NCI-H1694 (cell line): ENCODE measurements at places on chromosomes 4 and X.

GRCh38 chr4:10694828-10695209 lies 10.3 kb upstream of the CLNK start:
- DNase-seq: no peak

DNA sequence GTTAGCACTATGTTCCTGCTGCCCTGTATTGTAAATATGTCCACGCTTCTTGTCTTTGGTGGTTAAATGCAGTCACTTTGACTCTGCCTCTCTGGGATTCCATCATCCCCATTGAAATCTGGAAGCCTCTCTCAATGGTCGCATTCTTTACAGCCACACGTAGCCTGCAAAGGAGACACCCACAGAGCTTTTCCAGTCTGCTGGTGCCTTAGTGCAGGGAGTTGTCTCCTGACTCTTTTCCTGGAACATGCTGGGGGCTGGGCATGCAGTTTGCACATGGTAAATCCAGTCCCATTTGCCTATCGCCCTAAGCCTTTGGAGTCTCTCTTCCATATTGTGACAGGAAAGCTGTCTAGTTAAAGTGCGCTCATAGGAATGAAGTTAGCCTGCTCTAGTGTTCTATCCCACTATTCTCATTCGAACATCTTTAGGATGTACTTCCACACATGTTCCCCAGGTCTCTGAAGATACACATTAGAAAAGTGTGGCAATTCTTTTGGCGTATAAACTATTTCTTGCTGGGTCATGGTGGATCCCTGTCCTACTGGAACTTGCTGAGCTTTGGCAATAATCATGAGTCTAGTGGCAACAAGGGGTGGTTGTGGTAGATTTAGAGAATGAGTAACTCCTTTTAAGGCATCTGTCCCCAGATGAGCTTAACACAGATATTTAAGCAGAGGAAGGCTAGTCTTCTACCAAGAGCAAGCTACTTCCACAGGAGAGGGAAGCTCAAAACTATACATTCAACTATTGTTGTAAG lies 33.7 kb downstream of the COQ2 start:
- no peak for DNase-seq

GRCh38 chrX:17471121-17471520 lies 96.1 kb downstream of the NHS start:
- no peak for DNase-seq

DNA sequence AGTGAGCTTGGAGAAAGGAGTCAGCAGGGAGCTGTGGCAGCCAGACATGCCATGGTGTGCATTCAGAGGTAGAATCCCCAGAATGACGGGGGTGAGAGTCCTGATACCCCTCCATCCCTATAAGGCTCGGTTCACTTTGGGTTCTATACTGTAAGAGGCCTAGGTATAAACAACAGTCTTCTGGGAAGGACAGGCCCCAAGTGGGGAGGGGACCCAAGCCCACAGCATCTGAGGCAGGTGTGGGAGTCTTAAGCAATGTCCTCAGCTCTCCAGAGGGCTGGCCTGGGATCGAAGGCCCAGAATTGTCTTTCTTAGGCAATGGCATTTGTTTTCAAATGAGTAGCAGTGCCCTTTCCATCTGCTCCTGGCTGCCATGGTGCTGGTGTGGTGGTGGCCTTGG lies 50.2 kb upstream of the MAMLD1 start:
- DNase-seq: no peak

DNA sequence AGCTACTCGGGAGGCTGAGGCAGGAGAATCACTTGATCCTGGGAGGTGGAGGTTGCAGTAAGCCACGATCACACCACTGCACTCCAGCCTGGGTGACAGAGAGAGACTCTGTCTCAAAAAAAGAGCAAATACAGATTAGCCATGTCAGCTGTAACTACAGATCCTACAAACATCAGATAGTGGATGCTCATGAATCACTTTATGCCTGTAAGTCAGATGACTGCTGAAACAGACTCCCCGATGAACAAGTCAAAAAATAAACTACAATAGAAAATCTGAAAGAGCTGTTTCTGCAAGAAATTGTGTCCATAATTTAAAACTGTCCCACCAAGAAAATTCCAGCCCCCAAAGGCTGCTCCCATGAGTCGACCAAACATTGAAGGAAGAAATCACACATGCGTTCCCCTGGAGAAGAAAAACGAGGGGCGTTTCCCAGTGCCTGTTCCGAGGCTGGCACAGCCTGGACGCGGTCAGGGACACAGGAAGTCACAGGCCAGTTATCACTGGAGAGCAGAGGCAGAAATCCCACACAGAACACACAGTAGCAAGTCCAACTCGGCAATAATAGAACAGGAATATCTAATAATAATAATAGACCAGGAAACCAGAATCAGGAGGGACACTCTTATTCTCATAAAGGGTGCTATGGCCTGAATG lies 30.0 kb upstream of the GTPBP6 start:
- no peak for DNase-seq

GRCh38 chrX:131792356-131792749 lies 230.7 kb upstream of the STK26 start:
- DNase-seq: no peak

- no peak for DNase-seq
Observed at GRCh38 chr4:73936969-73937368, 44.9 kb downstream of the PF4 start.

DNA sequence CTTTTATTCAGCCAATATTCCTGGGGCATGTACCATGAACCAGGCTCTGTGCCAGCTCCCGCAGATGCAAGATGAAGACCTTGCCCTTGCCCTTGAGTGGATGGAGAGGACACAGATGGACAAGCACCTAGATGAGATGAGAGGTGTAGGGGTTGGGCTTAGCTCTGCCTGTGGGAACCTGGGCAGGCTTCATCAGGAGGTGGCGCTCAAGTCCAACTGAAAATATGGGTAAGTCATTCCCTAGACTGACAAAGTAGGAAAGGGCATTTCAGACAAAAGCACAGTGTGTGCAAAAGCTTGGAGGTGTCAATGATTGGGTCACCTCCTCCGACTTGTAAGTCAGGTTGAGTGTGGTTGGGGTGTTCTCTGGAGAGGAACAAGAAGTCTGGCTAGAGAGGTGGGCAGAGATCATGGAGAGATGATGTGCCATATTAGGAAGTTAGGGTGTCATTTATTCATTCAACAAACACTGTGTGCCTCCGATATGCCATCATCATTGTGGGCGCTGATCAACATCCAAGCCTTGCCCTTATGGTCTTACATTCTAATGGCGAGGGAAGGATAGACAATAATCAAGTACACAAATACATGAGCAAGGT lies 64.6 kb downstream of the ANAPC4 start:
- DNase-seq: peak; percentile 59
